CD4-positive, alpha-beta T cell (primary cell): ENCODE measurements at places on chromosomes 7 and 10.

DNA sequence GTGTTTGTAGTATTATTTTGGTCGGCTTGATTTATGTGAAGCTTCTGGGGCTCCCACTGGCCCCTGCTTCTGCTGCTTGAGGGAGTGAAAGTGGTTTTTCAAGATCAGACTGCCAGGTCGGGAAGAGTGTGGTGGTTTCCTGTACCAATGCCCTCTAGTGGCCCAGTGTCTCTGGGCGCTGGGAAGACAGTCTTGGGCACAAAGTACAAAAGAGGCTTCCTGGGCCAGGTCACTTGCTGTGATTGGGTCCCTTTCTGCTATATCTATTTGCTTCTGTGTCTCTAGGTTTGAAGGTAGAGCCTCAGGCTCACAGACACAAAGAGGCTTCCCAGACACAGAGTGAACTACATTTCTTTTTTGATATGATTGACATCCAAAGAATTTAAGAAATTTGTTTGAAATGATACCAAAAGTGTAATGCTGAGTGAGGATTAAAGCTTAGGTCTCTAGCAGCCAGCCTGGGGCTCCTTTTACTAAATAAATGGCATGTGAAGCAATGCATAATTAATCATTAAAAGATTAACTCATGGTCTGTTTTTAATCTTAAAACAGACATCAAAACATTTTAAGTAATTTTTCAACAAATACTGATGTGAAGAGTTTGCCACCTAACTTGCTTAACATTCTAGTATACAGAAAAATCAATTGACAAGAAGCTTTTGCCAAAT lies 36.3 kb downstream of the ABCB1 start:
- peak; percentile 0 for DNase-seq

DNA sequence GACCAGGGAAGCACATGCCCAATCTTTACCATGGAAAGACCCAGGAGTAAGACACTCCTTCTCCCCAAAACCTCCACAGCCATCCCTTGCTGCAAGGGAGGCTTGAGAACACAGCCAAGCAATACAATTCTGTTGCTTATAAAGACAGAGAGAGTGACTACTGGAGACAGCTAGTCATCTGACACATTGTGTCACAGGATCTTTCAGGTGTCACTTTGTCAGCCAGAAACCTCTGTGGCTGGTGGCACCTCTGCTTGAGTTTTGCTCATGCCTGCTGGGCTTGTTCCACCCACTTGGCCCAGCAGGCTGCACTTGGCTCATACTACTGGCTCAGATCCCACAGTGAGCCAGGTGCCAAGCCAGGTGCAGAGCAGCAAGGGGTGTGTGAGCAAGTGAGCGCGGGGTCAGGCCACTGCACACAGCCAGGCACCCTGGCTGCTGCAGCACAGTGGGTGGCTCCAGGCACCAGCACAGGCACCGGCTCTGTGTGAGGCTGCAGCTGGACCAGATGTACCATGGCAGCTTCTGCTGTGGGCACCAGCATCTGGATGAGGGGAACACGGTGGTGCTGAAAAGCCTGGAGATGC lies 12.4 kb upstream of the PRLHR start:
- DNase-seq, result no peak

DNA sequence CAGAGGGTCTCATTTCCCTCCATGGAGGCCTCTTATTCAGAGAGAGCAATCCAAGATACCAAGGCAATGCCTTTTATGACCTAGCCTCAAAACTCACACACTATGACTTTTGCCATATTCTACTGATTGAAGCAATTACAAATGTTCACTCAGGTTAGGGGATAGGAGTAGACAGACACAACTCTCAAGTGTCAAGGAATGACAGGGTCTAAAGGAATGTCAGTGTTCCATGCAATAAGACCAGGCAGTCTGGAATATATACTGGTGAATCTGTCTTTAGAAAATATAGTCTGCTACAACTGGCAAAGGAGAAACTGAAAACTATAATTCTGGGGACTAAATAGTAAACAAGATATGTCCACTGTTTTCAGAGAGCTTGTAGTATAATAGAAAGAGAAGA lies 283.9 kb downstream of the PRKG1 start:
- DNase-seq, result no peak

GRCh38 chr10:18136073-18136791 lies 4.0 kb upstream of the CACNB2 start:
- no peak for DNase-seq

DNA sequence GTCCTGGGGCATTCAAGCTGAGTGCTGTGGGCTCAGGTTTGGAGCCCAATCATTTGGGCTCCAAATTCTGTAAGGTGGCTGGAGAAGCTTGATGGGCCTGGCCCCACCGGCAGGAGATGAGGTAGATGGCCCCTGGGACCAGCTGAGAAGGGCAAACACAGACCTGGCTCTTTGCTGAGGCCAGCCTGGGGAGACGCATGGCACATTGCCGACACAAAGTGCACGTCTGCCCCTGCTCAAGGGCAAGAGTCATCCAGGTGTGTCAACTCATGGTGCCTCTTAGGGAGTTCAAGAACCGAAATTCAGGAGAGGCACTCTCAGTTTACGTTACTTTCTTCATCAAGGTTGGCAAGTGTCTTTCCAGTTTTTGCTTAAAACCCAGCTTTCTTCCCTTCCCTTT lies 227.5 kb downstream of the LRMDA start:
- no peak for DNase-seq

- no peak for DNase-seq
Measured at GRCh38 chr10:33248638-33249037, 85.8 kb downstream of the NRP1 start.

- no peak for DNase-seq
Measured at GRCh38 chr7:53996876-53997275, 545.3 kb upstream of the VSTM2A start.

DNA sequence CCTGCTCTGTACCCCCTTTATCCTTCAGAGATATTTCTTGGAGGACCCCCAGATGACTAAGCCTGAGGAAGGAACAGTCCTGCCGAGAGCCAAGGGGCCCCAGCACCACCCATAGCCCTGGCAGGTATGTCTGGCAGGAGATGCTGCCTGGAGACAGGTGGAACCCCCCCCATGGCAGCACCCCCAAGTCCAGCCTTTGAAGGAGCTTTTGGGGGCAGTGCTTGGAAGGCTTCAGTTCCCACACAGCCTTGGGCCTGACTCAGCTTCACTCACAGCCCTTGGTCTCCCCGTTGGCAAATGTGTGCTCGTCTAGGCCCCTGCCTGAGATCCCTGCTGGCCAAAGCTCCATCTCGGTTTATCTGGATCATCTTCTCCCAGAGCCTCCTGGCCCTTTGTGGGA lies 23.0 kb upstream of the PCBD1 start:
- no peak for DNase-seq

DNA sequence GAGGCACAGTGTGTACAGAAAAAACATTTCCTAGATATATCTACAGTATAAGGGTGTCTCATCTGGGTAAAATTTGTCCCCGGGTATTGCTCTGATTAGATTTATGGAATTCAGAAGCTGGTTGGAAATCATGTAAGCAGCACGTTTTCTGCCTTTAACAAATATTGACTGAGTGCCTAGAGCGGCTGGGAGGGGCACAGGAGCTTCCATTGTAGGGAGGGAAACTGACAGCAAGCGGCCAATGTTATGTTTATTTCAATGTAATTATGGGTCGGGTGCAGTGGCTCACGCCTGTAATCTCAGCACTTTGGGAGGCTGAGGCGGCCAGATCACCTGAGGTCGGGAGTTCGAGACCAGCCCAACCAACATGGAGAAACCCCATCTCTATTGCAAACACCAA lies 4.4 kb upstream of the RFC2 start:
- no peak for DNase-seq

GRCh38 chr7:113247198-113247597 lies 128.8 kb upstream of the SMIM30 start:
- no peak for DNase-seq

GRCh38 chr7:106583706-106584690 lies 77.0 kb downstream of the CCDC71L start:
- DNase-seq, result no peak

- DNase-seq, result no peak
Measured at GRCh38 chr7:112575864-112576263, 95.1 kb downstream of the LSMEM1 start.

DNA sequence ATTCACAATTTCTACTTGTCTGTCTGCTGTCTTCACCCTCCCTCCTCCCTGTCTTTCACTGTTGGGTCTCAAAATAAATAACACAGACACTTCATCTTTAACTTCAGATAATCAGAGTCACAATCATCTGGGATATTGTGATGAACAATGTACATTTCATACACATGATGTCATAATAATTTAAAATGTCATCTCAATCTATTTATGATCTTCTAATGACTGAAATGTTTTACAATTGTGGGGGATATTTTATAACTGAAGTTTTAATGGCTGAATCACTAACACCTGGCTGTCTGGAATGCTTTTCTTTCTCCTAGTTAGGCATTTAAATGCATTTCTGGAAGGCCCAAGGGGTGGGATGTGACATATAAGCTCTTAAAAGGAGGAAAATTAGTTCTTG lies 859.8 kb downstream of the LRMDA start:
- DNase-seq, result no peak

GRCh38 chr10:104084482-104085142 lies 1.1 kb downstream of the COL17A1 start:
- DNase-seq, result no peak
